ENCODE measurements at places on chromosomes 4 and X. TPM values are rescaled to one million over a fixed set of nuclear protein-coding genes. Genes with fewer than 3 reads are reported as not detected.

DNA sequence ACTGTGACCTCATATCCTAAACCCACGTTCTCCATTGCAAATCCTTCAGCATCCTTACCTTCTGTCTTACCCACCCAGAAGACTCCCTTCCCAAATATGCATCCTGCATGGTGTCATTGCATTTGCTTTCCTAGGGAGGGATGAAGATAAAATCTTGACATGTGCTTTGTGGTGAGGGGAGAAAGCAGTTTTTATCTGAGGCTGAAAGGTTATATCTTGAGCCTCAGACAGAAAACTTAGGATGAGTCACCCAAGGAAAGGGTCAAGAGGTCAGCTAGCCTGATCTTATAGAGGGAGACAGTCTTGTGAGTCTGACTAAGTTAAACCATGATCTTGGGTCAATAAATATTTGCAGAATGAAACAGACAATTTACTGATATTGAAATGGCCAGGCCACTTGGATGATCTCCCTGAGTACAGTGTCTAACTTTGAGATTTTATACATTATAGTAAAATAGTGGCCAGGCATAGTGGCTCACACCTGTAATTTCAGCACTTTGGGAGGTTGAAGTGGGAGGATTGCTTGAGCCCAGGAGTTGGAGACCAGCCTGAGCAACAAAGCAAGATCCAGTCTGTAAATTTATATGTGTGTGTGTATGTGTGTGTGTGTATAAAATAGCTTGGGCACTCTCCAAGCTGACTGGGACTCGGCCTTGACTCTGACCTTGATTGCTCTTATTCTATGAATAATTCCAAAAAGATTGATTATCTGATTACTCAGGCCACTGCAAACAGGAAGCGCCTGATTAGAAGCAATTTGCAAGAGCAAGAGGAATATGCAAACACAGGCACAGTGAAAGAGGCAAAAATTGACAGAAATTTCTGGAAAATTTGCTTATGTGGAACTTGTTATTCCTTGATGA, 15.4 kb upstream of the FAM9C start:
- peaks cover 8% of the 10 kb centered on the region for H3K4me1 ChIP-seq
- no peaks in the 10 kb centered on the region for H3K27me3 ChIP-seq
- no peaks in the 10 kb centered on the region for H3K36me3 ChIP-seq
- H3K4me3 ChIP-seq = no peak overlapping the region

DNA sequence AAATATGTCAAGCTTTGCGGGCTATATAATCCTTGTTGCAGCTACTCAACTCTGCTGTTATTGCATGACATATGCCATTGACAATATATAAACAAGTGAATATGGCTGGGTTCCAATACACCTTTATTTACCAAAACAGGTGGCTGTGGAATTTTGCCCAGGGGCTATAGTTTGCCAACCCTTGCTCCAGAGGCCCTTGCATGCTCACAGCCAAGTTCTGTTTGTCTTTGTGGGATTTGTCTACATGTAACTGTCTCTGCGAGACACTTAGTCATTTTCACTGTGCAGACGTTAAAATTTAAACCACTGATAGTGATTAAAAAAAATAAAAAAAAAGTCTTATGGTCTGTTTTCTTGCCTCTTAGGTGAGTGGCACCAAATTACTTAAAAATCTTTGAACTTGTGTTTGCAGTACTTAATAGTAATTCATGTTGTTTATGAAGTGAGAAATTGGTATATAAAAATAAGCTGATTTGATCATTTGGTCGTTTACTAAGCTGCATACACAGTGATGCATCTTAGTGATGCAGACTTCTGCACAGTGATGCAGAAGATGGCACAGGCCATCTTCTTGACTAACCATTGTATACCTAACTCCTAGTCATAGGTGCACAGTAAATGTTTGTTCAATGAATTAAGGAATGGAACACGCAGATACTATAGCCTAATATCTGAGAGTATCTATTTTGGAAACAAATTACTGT, 170.9 kb downstream of the FRMPD4 start:
- no peak overlapping the region for H3K27ac ChIP-seq
- H3K4me1 ChIP-seq = no peaks in the 10 kb centered on the region
- H3K27me3 ChIP-seq = no peaks in the 10 kb centered on the region
- no peaks in the 10 kb centered on the region for H3K36me3 ChIP-seq

GRCh38 chrX:23871905-23872546, 35.7 kb downstream of the APOO start:
- no peaks in the 10 kb centered on the region for H3K36me3 ChIP-seq
- H3K27me3 ChIP-seq = no peaks in the 10 kb centered on the region
- H3K4me3 ChIP-seq = no peak overlapping the region

DNA sequence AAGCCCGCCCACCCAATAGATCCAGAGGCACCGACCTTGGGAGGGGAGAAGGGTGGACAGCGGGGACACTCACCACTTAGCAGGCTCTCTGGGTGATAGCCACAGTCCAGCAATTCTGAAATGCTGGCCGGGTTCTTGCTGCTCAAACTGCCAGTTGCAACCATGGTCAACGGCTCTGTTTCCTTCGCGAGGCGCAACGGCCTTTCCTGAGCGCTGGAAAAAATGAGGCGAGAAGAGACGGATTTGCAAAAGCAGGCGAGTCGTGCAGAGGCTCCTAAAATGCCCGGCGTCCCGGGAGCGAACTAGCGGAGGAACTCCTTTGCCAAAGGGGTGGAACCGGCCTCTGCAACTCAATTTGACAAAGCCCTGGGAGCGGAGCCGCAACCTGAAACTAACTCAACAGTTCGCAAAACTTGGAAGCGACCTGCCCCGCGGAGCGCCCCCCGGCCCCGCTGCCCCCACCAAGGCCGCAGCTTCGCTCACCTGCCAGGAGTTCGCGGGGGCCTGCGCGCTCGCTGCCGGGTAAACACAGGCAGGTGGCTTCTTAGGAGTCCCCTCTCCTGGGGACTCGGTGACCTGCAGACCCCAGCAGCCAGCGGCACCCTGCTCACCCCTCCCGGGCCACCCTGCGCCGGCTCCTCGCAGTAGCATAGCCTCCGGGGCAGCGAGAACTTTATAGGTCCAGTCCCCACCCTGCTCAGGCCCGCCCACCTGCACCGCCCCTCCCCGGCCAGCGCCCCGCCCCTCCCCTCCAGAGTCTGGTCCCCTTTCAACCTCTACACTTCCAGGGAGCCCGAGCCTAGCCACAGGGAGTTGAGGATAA, at the start of gene DDIT4L:
Gene DDIT4L (minus strand): TSS at position 649 of the 823 bp plus-strand sequence. CDS start 485 bp downstream, at position 164.
- H3K27ac ChIP-seq = no peak within 1 kb of the TSS
- H3K27me3 ChIP-seq = peaks cover 38% of the 10 kb centered on the region

DNA sequence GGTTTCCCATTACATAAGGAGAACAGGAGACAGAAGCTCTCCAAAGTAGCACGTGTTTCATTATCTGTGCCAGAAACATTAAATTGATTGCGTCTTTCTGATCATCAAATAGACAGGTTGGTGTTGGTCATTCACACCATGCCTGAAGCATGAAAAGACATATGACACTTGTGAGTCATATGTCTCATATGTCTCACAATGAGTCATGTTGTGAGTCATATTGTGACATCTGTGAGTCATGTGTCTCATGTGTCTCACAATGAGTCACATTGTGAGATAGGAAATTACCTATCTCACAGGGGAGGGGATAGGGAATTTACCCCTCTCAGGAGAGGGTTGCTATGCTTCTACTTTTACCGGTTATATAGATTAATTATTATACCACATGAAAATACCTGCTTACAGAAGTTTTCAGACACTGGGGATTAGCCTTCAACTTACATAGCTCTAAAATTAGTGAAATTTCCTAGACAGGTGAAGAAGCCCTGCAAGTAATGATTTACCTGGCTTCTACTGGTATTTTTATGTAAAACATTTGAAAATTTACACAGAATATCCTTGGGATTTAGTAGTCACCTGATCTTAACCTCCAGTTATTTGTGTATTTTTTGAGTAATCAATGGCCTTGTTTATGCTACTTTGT, 80.8 kb downstream of the NPFFR2 start:
- H3K27ac ChIP-seq = no peak overlapping the region
- DNase-seq = no peak
- H3K27me3 ChIP-seq = no peaks in the 10 kb centered on the region
- no peaks in the 10 kb centered on the region for H3K36me3 ChIP-seq
- H3K4me1 ChIP-seq = no peaks in the 10 kb centered on the region

DNA sequence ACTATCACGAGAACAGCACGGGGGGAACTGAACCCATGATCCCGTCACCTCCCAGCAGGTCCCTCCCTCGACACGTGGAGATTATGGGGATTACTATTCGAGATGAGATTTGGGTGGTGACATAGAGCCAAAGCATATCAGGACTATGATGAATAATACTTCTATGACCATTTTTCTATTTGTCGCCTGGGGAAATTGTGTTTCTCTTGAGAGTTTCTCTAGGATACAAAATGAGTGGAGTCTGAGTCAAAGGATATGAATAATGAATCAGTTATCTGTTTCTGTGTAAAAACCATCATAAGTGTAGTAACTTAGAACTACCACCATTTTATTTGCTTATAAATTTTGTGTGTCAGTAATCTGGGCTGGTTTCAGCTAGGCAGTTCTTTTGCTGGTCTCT, 533.0 kb upstream of the ARX start:
- H3K27me3 ChIP-seq = no peaks in the 10 kb centered on the region
- H3K4me1 ChIP-seq = no peaks in the 10 kb centered on the region
- H3K4me3 ChIP-seq = no peak overlapping the region
- no peak for DNase-seq
- no peaks in the 10 kb centered on the region for H3K36me3 ChIP-seq
- no peak overlapping the region for H3K27ac ChIP-seq

GRCh38 chr4:175542786-175543185, 269.3 kb downstream of the GPM6A start:
- H3K36me3 ChIP-seq = no peaks in the 10 kb centered on the region
- no peak overlapping the region for H3K27ac ChIP-seq
- no peaks in the 10 kb centered on the region for H3K4me1 ChIP-seq
- H3K4me3 ChIP-seq = no peak overlapping the region
- no peak for DNase-seq

DNA sequence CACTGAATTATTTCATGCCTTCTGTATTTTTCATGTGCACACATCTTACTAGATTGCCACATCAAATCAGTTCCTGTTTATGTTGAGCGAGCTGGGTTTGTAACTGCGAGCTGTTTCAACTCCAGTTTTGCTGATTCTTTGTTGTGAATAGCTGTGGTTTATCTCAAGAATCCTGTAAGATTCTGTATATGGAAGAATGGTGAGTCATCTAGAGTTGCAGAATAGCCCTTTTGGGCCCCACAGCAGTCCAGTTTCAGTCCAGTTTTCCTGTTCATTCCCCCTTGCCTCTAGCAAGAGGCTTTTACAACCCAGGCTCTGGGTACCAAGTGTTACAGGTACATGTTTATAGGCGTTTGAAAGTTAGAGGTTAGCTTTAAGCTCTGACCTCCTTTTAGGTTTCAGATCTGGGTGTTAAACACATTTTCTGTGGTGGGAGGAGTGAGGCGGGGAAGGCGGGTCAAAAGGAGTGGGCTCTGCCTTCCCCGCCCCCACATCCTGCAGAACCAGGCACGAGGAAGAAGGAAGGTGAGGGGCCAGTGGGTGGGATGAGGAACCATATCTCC, 32.7 kb downstream of the TBC1D14 start:
- peak overlapping the region; percentile 80 for H3K27ac ChIP-seq
- H3K4me3 ChIP-seq = no peak overlapping the region
- peaks cover 80% of the 10 kb centered on the region for H3K4me1 ChIP-seq
- peaks cover 15% of the 10 kb centered on the region for H3K36me3 ChIP-seq
- peak; percentile 78 for DNase-seq

GRCh38 chr4:123229286-123229685, 167.3 kb upstream of the SPRY1 start:
- no peak overlapping the region for H3K4me3 ChIP-seq
- no peak overlapping the region for H3K27ac ChIP-seq
- H3K4me1 ChIP-seq = no peaks in the 10 kb centered on the region
- no peak for DNase-seq
- no peaks in the 10 kb centered on the region for H3K27me3 ChIP-seq
- no peaks in the 10 kb centered on the region for H3K36me3 ChIP-seq

GRCh38 chr4:1209821-1210220, 37.4 kb upstream of the SPON2 start:
- H3K4me3 ChIP-seq = no peak overlapping the region
- DNase-seq = peak; percentile 76
- no peaks in the 10 kb centered on the region for H3K27me3 ChIP-seq
- H3K4me1 ChIP-seq = peaks cover 21% of the 10 kb centered on the region
- H3K36me3 ChIP-seq = peaks cover 43% of the 10 kb centered on the region
- H3K27ac ChIP-seq = no peak overlapping the region

Gene TNIP2
- total RNA-seq = 51.3 TPM

Gene NUDT9
- 14.9 TPM for total RNA-seq

Gene STPG2
- 1.5 TPM for total RNA-seq

Gene PPM1K
- total RNA-seq = 73.5 TPM

Gene F11
- not detected for total RNA-seq

Gene FGB
- not detected for total RNA-seq

Gene VGLL1
- not detected for total RNA-seq

Gene ZIC3
- total RNA-seq = not detected
